ENCODE measurements at places on chromosomes 4 and X. TPM values are rescaled to one million over a fixed set of nuclear protein-coding genes. Genes with fewer than 3 reads are reported as not detected.

The OTUD5 gene
- total RNA-seq = 27.3 TPM

The MAGEA9B gene
- total RNA-seq = not detected

The VCX gene
- total RNA-seq = not detected

- DNase-seq = peak; percentile 61
Measured at GRCh38 chr4:177128306-177128705, 181.4 kb upstream of the NEIL3 start.

DNA sequence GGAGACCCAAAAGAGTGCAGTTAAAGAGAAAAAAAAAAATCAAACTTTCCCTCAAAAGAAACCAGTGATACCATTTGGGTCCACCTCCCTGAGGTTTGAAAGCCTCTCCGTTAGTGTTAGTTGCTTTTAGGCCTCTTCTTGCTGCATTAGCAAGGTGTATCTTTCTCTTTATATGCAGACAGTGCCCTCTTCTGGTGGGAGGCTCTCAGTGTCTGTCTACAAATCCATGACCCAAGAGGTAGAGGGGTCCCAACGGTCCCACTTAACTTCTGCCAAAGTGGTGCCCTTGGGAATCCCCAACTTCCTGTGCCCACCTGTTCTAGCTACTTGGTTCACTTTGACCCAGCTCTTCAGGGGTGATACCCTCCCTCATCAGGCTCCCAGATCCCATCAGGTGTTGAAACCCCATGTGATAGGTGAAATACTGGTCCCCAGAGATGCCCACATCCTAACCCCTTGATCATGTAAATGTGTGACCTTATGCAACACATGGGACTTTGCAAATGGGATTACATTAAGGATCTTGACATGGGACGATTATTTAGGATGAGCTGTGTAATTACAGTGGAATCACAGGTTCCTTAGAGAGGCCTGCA, 63.7 kb upstream of the CD99 start:
- peak; percentile 46 for DNase-seq

GRCh38 chr4:20882500-20882899, 182.2 kb downstream of the PACRGL start:
- no peak for DNase-seq

DNA sequence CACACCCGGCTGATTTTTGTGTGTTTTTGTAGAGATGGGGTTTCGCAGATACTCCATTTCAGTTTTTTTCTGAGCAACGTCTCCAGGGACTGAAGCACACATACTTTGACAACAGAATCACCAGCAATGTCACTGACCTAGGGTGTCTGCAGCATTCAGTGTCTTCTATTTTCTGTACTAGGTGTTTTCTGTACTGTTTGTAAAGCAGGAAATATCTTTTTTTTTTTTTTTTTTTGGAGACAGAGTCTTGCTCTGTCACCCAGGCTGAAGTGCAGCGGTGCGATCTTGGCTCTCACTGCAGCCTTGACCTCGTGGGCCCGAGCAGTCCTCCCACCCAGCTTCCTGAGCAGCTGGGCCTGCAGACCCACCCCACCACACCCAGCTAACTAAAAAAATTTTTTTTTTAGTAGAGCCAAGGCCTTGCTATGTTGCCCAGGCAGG, 8.9 kb downstream of the ADD1 start:
- no peak for DNase-seq

DNA sequence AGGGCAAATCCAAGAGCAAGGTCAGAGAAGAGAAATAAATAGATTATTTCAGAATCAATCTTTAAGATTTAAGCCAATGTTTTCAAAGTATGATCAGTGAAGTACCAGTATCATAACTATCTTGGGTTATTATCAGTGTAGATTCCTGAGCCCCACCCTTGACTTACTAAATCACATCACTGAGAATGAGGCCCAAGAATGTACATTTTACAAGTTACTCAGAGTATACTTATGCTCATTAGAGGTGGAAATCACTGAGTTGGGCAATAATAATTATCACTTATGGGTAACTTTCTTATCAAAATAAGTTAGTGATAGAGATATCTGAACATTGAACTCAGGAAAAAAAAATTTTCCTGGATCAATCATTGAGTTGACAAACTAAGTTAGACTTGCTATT, 121.6 kb upstream of the NOCT start:
- no peak for DNase-seq

GRCh38 chrX:20488473-20488872, 221.8 kb upstream of the RPS6KA3 start:
- DNase-seq = no peak

GRCh38 chr4:44738615-44739014, 12.3 kb upstream of the GNPDA2 start:
- no peak for DNase-seq

DNA sequence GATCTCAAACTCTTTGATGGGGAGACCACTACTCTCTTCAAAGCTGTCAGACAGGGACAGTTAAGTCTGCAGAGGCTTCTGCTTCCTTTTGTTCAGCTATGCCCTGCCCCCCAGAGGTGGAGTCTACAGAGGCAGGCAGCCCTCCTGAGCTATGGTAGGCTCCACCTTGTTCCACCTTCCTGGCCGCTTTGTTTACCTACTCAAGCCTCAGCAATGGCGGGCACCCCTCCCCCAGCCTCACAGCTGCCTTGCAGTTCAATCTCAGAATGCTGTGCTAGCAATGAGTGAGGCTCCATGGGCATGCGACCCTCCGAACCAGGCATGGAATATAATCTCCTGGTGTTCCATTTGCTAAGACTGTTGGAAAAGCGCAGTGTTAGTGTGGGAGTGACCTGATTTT, 42.1 kb upstream of the UGT2B10 start:
- no peak for DNase-seq

All from M059J (cell line).